ENCODE measurements at places on chromosomes 12 and 14. TPM values are rescaled to one million over a fixed set of nuclear protein-coding genes. Genes with fewer than 3 reads are reported as not detected.

Gene DACT1
- polyA plus RNA-seq: 0.19 TPM

Gene PTGER2
- 0.28 TPM for polyA plus RNA-seq

Gene CISTR
- not detected for polyA plus RNA-seq

Gene CLEC6A
- polyA plus RNA-seq: not detected

Gene CIT
- 6.2 TPM for polyA plus RNA-seq

Gene SRRM4
- polyA plus RNA-seq: not detected

Gene SERPINA9
- polyA plus RNA-seq: not detected

Gene A2M
- 0.20 TPM for polyA plus RNA-seq

Gene NOVA1
- not detected for polyA plus RNA-seq

Gene SLC2A3
- 28.3 TPM for polyA plus RNA-seq

Gene CTSG
- not detected for polyA plus RNA-seq

Gene SYNDIG1L
- not detected for polyA plus RNA-seq

Gene SLCO1B1
- not detected for polyA plus RNA-seq

Gene PLD4
- not detected for polyA plus RNA-seq

Gene COPZ1
- polyA plus RNA-seq: 208 TPM

Gene TEX52
- not detected for polyA plus RNA-seq

Gene FGF6
- polyA plus RNA-seq: not detected

Gene KRT3
- polyA plus RNA-seq: 0.36 TPM

Gene LRFN5
- not detected for polyA plus RNA-seq

Gene MUCL1
- polyA plus RNA-seq: 1.1 TPM

Gene TRIM9
- polyA plus RNA-seq: 0.04 TPM

Gene DTX1
- polyA plus RNA-seq: not detected

Gene CCDC177
- polyA plus RNA-seq: not detected

Gene RNASE4
- polyA plus RNA-seq: 12.8 TPM

Gene ANO4
- polyA plus RNA-seq: 11.2 TPM

Gene OR4L1
- not detected for polyA plus RNA-seq

Gene FGF23
- not detected for polyA plus RNA-seq

Gene CHFR
- polyA plus RNA-seq: 35.8 TPM

Gene TPPP2
- not detected for polyA plus RNA-seq

Gene TSPAN19
- polyA plus RNA-seq: 0.06 TPM

Gene SLC6A15
- polyA plus RNA-seq: 14.0 TPM

Gene KCNMB4
- polyA plus RNA-seq: 1.5 TPM

Measured in keratinocyte (primary cell).